ENCODE measurements at places on chromosomes 1 and 21. TPM values are rescaled to one million over a fixed set of nuclear protein-coding genes. Genes with fewer than 3 reads are reported as not detected.
A peak's percentile ranks its signal among the peaks of the same experiment; 100 is the strongest.

GRCh38 chr1:9419369-9420041 lies 119.8 kb upstream of the SLC25A33 start:
- no peak for DNase-seq

DNA sequence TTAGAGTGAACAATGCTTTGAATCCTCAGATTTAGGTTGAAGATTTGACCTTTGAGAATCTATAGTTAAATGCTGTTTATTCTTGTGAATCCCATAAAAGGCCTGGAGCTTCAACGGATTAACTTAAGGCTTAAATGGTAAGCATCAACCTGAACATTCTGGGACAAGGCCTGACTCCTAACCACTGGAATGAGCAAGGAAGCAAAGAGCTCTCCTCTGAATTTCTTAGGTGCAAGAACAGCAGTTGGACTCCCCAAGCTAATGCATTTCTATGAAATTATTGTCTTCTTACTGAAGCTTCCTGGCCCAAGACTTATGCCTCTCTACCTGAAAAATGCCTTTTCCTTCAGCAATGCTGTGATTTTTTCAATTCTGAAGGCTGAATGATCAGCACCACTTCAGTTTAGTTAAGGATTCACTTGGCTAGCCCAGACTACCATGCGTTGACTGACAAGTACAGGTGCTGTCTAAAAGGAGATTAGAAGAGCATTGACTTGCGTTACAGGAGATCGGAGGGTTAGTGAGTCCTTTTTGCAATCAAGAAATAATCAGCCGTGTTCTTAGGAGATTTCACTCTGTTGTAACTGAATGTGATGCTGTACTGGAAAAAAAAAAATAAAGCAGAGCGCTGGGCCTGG lies 178.5 kb downstream of the ZC3H11B start:
- DNase-seq = no peak

DNA sequence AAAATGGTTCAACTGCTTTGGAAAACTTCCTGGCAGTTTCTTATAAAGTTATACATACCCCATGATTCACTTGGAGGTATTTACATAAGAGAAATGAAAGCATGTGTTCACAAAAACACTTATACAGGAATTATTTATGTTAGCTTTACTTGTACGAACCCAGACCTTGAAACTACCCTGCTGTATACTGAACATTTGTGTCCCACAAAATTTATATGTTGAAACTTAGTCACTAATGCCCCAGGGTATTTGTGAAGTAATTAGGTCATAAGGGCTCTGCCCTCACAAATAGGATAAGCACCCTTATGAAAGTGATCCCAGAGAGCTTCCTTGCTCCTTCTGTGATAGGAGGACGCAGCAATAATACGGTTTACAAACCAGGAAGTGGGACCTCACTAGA lies 42.7 kb upstream of the B3GALT2 start:
- DNase-seq = no peak

- no peak for DNase-seq
Observed at GRCh38 chr1:166705376-166706289, 133.6 kb upstream of the POGK start.

- no peak for DNase-seq
Observed at GRCh38 chr21:36132696-36133095, 2.2 kb upstream of the CBR3 start.

DNA sequence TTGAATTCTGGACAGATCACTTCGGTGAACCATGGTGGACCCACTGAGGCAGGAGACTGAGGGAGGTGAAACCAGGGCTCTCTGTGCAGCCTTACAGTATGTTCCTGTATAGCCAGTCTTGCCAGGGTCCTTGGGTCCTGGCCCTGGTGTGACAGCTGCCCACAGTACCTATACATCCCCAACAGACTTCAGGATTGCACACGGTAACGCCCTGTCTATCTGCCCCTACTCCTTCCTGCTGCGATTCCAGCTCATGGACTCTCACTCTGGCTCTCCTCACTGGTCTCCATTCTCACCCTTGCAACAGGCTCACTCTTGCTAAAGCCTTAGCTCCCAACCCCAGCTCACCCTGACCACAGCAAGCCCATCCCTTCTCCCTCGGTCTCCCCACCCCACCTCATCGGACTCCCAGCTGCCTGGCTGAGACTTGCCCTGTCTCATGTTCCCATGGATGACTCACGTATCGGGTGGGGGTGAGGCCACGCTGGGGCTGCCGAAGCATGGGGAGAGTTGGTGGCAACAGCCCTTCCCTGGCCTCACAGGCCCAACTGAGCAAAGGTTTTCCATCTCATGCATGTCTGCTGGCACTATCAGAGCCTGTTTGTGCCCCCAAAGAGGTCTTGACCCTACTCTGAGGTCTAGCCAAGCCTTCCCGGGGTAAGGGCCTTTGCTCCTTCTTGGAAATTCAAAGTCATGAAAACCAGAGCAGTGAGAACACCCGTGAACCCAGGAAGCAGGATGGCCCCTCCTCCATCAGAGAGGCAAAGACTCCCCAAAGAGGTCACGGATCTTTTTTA lies 7.1 kb downstream of the PHLDA3 start:
- peak; percentile 98 for DNase-seq

- DNase-seq = no peak
Observed at GRCh38 chr1:31651089-31651420, 6.4 kb upstream of the PEF1 start.

GRCh38 chr1:232880354-232880753 lies 70.1 kb upstream of the NTPCR start:
- peak; percentile 38 for DNase-seq

GRCh38 chr1:55378582-55378981 lies 163.4 kb upstream of the USP24 start:
- peak; percentile 9 for DNase-seq

DNA sequence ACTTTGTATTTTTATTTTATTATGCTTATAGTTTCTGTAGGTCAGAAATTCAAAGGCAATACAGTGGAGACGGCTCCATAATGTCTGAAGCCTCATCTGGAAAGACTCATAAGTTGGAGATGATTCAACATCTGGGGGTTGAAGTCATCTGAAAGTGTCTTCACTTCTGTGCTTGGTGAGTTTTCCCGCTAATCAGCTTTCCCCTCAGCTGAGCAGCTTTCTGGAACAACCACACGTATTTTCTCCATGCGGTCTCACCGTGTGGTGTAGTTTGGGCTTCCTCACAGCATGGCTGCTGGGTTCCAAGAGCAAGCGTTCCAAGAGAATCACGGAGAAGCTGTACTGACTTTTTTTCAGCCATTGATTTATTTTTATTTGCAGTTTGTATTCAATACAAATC lies 7.6 kb upstream of the DDI2 start:
- no peak for DNase-seq

GRCh38 chr1:36533897-36534296 lies 51.2 kb upstream of the CSF3R start:
- DNase-seq = no peak

GRCh38 chr1:174788981-174789380 lies 210.8 kb upstream of the CACYBP start:
- no peak for DNase-seq

GRCh38 chr1:72009173-72010093 lies 272.9 kb downstream of the NEGR1 start:
- DNase-seq = no peak

DNA sequence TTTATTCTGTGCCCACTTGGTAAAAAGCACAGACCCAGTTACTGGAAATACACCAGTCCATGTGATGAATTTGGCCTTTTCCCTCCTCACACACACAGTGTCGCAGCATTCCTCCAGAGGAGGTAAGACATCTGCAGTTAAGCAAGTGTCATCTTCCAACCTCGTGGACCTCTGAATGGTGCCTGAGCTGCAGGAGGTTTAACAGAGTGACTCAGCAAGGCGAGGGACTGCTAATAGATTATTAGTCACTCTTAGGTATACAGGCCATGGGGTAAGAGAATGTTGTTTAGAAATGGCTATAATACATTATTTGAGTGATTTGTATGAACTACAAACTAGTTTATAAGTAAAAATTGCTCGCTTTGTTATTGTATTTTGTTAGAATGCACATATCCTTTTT lies 8.6 kb upstream of the LRRC8B start:
- DNase-seq = peak; percentile 64

DNA sequence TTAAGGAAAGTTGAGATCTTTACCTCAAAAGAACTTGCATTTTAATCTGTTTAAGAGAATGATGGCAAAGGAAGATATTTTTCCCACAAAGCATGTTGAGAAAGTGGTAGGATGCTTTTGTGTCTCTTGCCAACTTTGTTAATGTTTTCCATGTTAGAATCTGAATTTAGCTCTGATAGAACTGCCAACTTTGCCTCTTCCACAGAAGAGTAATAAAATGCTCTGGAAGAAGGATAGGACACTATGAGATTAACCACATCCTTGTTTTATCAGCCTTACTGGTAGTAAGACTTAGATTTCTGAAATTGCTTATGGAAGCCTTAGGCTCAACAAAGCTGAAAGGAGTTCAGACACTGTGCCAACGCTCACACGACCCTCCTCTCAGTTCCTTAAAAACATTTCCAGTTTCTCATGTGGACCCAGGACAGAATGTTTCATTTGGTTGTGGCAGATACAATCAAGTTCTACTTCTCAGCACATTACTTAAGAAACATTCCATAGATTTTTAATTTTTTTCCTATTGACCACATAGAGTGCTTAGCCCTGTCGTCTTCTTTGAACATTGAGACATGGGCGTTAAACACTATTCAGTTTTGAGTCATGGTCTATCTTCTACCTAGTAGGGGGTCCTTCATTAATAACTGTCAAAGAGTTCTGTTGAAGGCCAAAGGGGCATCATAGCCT lies 59.0 kb downstream of the MTR start:
- DNase-seq = peak; percentile 2

DNA sequence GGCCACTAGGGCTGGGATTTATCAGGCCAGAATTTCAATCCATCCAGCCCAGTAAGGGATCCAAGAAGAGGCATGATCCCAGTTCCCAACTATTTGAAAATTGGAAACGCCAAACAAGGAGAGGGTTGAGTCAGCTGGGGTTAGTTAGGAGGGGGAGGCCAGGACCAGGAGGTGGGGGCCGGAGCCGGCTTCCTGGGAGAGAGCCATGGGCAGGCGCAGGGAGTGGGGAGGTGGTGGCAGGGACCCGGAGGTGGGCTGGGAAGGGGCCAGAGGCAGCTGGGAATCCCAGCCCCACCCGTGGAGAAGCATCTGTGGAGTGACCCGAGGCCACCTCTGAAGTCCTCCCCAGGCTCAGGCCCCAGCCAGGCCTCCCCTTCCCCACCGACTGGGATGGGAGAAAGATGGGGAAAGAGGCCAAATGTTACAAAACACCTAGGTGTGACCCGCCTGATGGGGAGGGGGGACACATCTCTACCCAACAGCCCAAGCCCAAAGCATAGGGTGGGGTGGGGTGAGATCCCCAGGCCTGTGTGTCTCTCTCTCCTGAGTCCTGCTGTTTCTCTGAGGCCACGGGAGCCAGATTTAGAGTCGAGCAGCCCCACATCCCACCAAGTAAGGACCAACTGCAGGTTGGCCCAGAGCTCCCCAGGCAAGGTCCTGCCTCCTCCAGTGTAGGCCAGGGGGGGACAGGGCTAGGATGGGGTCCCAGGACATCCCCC lies 10.1 kb downstream of the HSPG2 start:
- DNase-seq = peak; percentile 89

- no peak for DNase-seq
Observed at GRCh38 chr1:7403265-7404045, 367.6 kb upstream of the VAMP3 start.

DNA sequence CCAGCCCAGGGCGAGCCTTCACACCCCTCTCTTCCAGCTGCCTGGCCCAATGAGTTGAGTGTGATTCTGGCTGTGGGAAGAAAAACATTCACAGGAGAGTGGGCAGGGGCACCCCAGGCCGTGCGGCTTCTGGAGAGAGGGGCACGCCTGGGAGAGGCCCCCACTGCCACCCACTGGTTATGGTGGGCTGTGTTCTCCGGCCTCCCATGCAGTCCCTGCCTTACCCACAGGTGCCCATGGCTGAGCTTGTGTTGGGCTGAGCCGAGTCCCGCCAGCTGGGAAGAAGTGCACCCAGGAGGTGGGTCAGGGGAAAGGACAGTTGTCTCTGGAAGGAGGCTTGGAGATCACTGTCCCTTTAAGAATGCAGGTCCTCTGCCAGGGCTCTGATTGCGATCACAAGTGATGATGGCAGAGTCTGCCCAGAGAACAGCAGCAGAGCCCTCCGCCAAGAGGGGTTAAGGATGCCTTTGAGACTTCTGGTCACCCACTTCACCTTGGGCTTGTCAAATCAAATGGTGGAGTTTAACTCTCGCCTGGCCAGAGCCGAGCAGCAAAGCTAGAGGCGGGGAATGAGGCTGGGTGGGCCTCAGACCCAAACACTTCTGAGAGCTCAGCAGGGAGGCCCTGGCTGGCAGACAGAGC lies 124.7 kb upstream of the ARHGEF16 start:
- DNase-seq = no peak

GRCh38 chr1:156448134-156448967 lies 52.2 kb downstream of the MEF2D start:
- DNase-seq = no peak

GRCh38 chr1:68848017-68848416 lies 351.1 kb upstream of the DEPDC1 start:
- no peak for DNase-seq

GRCh38 chr1:119986007-119986497 lies 83.4 kb downstream of the NOTCH2 start:
- no peak for DNase-seq

DNA sequence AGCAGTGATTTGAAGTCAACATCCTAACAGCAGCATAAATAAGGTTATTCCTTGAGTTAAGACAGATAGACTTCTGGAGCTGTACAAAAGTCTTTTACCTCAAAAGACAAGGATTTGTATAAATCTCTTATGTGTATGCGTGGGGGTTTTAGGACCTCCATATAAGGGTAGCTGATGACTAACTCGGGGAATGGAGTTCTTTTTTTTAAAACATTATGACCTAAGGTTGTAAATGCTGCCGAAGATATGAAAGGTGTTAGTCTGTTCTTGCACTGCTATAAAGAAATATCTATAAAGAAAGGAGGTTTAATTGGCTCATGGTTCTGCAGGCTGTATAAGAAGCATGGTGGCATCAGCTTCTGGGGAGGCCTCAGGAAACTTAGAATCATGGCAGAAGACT lies 90.4 kb downstream of the EPB41 start:
- DNase-seq = no peak

DNA sequence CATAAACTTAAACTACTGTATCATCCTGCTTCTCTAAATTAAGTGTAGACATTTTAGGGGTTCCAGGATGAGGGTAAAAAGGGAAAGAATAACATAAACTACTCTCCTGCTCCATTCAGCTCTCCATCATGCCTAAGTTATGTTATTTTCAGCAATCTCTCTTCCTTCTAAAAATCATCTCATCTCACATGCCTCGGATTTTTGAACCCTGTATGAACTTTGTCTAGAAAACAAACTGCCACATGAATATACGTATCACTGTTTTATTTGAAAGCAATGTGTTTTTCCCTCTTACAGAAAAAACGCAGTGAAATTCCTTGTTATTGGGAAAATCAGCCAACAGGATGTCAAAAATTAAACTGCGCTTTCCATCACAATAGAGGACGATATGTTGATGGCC lies 32.6 kb downstream of the ZBED6 start:
- no peak for DNase-seq

- no peak for DNase-seq
Observed at GRCh38 chr1:183339556-183340167, 78.5 kb downstream of the NMNAT2 start.

The VPS45 gene
- 26.4 TPM for total RNA-seq

The CNR2 gene
- total RNA-seq = not detected

The ANKRD35 gene
- not detected for total RNA-seq

The OR2L8 gene
- not detected for total RNA-seq

The DDR2 gene
- total RNA-seq = 51.2 TPM

The AMPD1 gene
- not detected for total RNA-seq

The KLHDC9 gene
- not detected for total RNA-seq

The EPHA10 gene
- not detected for total RNA-seq

The POLR3GL gene
- total RNA-seq = 6.8 TPM

The AGPAT3 gene
- 45.1 TPM for total RNA-seq

The C1orf105 gene
- not detected for total RNA-seq
